ENCODE measurements at places on chromosomes 7 and 10.

- no peak for DNase-seq
These were observed 85.9 kb upstream of the AGBL3 start for GRCh38 chr7:134900166-134900982.

- no peak for DNase-seq
These were observed 59.2 kb downstream of the HK1 start for GRCh38 chr10:69337296-69338132.

GRCh38 chr10:88066876-88067275 is 203.5 kb downstream of the PTEN start:
- no peak for DNase-seq

GRCh38 chr10:4354382-4354812 is 471.6 kb upstream of the AKR1E2 start:
- DNase-seq, result no peak

- no peak for DNase-seq
These were observed 337.4 kb upstream of the PODXL start for GRCh38 chr7:131893631-131894340.

- DNase-seq, result no peak
These were observed at the start of gene NPFFR1 for GRCh38 chr10:70283445-70284399. TSS of gene NPFFR1 (minus strand) at chr10:70284004. CDS start at chr10:70283676, 328 bp downstream.

GRCh38 chr10:33334805-33335550 is 511 bp upstream of the NRP1 start:
- DNase-seq, result peak; percentile 59

- DNase-seq, result no peak
These were observed 69.9 kb upstream of the NKX6-2 start for GRCh38 chr10:132855889-132856288.

GRCh38 chr10:47396311-47396717 is 12.2 kb upstream of the ZNF488 start:
- DNase-seq, result no peak

- DNase-seq, result peak; percentile 53
These were observed 923 bp downstream of the TRIL start for GRCh38 chr7:28957064-28957750.

GRCh38 chr10:126126866-126127265 is 230.5 kb downstream of the FANK1 start:
- no peak for DNase-seq

- DNase-seq, result no peak
These were observed 60.0 kb downstream of the ANLN start for GRCh38 chr7:36449685-36450084.

GRCh38 chr7:131633342-131633843 is 77.0 kb upstream of the PODXL start:
- DNase-seq, result no peak

DNA sequence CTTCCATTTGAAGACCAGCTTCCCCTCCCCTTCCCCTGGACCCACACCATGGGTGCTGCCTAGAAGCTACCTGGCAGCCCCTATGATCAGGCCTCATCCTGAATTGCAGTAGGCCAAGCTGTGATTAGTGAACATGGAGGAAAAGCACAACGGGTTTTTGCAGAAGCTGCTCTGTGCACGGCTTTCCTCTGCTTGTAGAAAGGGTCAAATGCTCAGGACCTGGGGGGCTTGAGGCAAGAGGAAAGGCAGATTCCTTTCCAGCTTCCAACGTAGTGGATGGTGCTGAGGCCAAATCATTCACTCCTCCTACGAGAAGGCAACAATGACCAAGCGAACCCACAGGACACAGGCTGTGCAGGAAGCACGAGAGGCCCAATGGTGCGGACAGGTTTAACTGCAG is 410.3 kb upstream of the SHH start:
- DNase-seq, result no peak

GRCh38 chr10:113557424-113557862 is 4.6 kb downstream of the HABP2 start:
- no peak for DNase-seq

- DNase-seq, result no peak
These were observed 24.0 kb upstream of the INPP5F start for GRCh38 chr10:119701861-119702260.

DNA sequence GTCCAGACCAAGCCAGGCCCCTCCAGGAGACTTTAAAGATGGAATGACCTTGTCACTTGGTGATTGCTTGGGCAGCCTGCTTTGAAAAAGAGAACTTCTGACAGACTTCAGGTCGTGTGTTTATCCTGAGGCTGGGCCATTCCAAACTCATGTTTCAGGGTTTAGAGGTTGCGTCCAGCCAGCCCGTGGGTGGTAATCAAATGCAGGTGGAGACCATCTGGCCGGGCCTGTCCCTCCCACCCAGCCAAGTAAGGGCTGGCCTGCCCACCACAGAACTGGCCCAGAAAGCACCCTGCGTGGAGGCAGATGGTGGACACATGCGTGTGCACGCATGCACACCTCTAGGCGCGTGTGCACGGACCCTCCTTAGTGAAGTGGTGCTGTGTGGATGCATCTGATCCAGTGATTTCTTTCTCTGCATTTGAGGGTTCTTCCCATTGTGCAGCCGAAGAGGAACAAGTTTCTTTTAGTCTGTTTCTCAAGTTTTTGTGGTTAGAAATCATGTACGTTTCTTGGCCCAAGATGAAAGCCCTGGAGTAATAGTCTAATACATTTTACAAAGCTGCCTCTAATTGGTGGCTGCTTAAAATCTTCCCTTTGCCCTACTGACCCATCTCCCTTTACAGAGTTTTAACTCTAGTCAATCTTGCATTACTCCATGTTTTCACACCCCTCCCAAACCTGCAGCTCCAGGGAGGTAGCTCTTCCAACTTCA is 43.0 kb downstream of the SUFU start:
- DNase-seq, result no peak

- no peak for DNase-seq
These were observed 1.7 kb downstream of the IGF2BP3 start for GRCh38 chr7:23468526-23469149.

DNA sequence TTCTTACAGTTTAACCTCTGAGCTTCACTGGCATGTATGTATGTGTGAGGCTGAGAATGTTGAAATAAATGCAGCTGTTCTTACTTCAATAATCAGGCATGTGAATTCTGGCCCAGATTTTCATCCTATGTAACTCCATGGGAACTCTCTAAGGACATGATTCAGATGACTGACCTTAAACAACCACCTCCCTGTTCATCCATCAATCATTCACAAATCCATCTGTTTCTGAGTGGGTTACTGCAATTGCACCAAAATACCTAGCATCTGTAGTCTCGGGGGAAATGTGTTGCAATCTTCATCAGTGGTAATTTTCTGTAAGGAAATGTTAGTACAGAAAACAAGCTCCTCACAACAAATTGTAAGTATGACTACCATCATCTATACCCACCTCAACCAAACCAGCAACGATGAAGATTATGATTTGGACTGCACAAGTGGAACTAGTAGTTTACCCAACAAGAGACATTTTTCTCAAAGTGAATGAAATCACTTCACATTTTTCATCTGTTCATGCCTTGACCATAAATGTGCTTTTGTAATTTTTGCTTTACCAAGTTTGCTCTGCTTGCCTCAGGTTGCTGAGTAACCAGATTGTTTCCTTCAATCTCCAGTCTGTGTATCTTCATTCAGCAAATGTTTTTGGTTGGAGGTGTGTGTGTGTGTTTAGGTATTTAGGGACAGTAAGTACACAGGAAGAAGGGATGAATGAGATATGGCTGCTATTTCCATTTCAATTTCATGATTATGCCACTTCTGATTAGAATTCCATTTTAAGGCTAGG is 65.7 kb upstream of the FZD8 start:
- no peak for DNase-seq

- DNase-seq, result peak; percentile 80
These were observed 23.6 kb upstream of the PFKP start for GRCh38 chr10:3043512-3044368.

GRCh38 chr7:590731-591551 is 71.3 kb upstream of the PDGFA start:
- DNase-seq, result no peak

- DNase-seq, result no peak
These were observed 66.4 kb downstream of the MGAM2 start for GRCh38 chr7:142177869-142178268.

GRCh38 chr7:134301592-134301991 is 15.1 kb downstream of the SLC35B4 start:
- DNase-seq, result no peak

- DNase-seq, result no peak
These were observed 129.2 kb downstream of the SORBS1 start for GRCh38 chr10:95431900-95432342.

DNA sequence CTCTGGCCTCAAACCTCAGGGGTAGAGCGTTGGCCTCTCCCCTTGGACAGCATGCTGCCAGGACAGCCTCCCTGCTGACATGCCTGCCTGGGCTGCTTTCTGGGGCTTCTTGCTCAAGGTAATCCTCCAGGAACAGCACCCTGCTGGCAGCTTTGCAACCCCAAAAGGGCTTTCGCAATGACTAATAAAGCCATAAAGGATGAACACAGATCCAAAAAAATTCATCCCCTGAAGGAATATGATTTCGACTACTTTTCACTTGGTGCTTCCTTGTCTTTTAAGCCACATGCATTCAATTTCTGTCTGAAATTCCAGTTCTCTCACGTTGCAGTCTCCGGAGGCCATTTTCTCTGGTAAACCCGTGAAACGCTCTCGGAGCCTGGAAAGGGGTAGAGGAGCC is 15.1 kb upstream of the SH3PXD2A start:
- DNase-seq, result no peak

DNA sequence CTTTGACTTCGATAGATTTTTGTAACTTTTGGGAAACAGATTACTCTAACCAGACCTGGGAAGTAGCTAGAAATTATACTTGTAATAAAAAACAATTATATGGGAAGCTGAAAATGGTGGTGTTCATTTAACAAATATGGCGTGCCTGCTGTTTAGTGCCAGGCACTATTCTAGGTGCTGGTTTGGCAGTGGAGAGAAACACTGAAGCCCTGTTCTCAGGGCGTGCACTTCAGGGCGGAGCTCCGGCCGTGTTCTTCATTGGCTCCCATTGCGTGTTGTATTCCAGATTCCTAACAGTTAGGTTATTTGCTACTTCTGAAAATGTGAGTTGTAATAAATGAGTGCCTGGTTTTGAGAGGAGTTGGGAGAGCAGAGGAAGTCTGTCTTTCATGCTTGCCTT is 38.6 kb downstream of the DNAJB6 start:
- no peak for DNase-seq

- DNase-seq, result no peak
These were observed 72.5 kb downstream of the BBS9 start for GRCh38 chr7:33201821-33202220.
